Vagina (tissue), 2 donors: ENCODE measurements at places on chromosomes 6 and 20.

GRCh38 chr20:58978351-58979190 lies 2.5 kb upstream of the NELFCD start:
- DNase-seq: no peak

GRCh38 chr6:26457264-26457805 lies 420 bp upstream of the BTN2A1 start:
- DNase-seq: no peak

DNA sequence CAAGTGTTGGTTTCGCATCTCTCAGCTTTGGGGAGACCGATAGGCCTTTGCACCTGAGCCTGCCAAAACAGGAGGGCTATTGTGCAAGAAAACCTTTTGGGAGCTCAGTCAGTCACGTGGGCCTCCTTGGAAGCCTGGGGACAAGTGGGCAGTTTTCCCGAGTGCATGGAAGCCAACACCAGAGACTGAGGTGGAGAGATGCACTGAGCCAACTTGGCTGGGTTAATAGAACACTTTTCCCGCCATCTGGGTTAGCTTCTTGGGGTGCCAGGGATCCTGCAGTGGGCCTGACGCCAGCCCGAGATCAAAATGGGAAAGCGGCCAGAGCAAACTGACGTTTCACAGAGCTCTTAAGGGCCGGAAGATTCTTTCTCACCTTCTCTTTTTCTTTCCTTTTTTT lies 2.8 kb upstream of the OOEP start:
- DNase-seq: no peak

GRCh38 chr20:16216914-16217230 lies 356.4 kb downstream of the KIF16B start:
- DNase-seq: no peak

- DNase-seq: no peak
Observed at GRCh38 chr6:11538819-11539468, 1.4 kb downstream of the TMEM170B start.

- DNase-seq: no peak
Observed at GRCh38 chr6:39137245-39137644, 22.3 kb upstream of the SAYSD1 start.

GRCh38 chr6:144185133-144185836 lies 35.0 kb downstream of the STX11 start:
- no peak for DNase-seq

DNA sequence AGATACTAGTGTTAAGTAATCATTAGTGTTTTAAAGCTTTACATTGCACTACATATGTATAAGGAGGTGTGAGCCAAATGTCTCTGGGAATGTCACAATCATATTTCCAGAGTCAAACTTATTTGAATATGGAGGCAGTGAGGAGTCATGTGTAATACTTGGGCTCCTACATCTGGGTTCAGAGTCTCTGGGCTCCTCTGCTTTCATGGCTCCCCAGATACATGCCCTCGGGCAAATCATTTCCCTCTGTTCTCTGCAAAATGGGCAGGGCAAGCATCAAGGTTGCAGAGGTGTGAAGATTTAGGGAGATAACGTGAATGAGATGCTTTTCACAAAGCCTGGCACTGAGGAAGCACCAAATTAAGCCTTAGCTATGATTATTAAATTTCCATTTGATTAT lies 138.3 kb upstream of the SGK1 start:
- no peak for DNase-seq

DNA sequence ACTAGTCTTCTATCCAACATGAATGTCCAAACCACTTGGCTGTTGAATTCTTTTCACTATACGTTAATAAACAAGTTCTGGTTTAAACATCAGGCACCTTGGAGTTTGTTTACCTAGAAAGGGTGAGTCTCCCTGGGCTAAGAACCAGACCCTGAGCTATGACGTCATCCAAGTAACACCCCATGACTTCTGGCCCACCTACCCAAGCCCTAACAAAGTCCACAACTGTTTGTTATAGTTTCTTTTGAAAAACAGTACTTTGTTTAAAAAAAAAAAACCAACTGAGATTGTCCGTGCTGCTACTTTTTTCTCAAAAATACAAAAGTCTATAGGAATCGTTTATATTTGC lies 146.9 kb upstream of the BEND6 start:
- no peak for DNase-seq

- no peak for DNase-seq
Observed at GRCh38 chr6:12621754-12622153, 94.8 kb upstream of the PHACTR1 start.

DNA sequence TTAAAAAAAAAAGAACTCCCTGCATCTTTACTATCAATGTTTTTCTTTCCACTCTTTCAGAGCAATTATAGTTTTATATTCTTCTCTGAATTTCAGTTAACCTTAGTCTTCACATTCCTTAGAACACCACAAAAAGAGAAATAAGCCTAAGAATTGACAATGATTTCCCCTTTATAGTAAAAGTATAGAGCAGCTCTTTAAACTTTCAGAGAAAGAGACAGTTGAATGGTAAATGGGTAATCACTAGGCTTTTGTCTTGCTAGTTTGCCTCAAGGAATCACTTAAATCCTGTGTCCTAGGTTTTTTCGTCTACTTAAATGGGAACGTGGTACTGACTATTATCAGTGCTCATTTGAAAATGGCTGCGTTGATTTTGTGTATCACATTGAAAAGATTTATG lies 31.8 kb downstream of the SLX4IP start:
- no peak for DNase-seq

DNA sequence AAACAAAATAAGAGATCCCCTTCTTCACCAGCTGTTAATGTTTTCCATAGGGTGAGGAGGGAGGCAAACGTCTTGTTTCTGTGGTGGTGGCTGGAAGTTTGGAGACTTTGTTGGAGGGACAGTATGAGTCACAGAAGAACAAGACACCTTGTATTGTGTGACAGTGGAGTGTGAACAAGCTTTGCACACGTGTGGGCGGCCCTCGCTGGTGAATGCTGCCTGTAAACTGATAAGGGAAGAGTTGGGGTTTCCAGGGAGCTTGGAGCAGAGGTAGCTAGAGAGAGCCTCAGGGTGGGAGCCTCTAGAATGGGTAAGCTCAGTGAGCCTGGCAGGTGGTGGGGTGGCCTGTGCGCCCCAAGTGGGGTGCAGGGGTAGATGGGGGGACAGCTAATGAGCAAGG lies 78.3 kb downstream of the ZDHHC14 start:
- DNase-seq: no peak

GRCh38 chr6:37602346-37602745 lies 95.3 kb downstream of the MDGA1 start:
- no peak for DNase-seq

DNA sequence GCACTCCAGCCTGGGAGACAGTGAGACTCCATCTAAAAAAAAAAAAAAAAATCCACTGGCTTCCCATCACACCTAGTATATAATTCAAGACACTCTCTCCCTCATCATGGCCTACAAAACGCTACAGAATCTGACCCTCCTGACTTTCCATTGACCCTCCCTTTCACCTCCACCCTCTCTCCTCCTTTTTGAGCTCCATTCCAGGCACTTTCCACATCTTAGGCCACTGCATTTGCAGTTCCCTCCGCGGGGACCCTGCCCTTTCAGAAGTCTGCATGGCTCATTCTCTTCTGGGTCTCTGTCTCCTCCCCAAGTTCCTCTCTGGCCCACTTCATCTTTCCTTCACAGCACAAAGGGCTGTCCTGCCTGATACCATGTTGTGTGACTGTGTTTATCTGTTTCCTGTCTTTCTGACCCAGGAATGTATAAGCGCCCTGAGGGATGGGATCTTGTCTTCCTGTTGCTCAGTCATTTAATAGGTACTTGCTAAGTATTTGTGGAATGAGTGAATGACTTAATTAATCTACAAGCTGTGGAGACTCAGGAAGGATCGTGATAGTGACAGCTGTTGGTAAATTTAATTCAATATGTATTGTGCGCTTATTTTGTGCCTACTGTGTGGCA lies 35.2 kb downstream of the NCR2 start:
- no peak for DNase-seq

DNA sequence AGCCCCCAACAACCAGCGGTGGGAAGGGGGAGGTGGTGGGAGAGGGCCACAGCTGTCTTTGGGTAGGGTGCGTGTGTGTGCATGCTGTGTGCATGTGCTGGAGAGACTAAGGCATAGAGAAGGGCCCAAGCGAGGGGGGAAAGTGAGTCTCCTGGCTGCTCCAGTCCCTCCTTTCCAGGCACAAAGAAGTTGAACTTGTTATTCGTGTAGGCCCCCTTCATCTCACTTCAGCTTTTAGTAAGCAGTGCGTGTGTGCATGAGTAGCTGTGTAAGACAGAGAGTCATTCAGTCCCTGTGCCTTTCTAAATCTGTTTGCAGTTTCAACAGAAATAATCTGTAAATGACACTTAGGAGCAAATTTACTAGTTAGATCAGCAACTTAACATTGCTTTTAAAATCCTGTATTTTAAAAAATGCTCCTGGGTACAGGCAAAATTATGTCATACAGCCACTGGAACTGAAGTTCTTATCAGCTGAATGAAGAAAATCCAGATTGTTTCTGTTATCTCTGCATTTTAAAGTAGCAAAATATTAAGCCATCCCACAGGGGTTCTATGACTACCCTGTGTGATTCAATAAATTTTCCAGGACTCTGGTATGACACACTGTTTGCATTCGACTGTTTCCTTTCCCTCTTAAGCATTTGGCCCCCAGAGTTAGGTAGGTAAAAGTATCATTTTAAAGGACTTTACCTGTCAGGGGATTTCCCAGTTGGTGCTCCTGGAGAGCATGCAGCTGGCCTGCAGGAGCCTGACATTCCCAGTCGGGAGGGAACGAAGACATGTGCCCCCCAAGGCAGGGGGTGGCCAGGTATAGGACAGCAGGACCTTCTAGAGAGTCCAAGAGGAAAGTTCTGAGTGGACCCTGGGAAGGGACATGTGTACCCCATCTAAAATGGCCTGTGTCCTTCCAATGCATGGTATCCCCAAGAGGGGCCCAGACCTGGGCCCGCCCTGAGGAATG lies 39.0 kb downstream of the MTRES1 start:
- DNase-seq: no peak

- no peak for DNase-seq
Observed at GRCh38 chr6:121595646-121596045, 160.2 kb downstream of the GJA1 start.

DNA sequence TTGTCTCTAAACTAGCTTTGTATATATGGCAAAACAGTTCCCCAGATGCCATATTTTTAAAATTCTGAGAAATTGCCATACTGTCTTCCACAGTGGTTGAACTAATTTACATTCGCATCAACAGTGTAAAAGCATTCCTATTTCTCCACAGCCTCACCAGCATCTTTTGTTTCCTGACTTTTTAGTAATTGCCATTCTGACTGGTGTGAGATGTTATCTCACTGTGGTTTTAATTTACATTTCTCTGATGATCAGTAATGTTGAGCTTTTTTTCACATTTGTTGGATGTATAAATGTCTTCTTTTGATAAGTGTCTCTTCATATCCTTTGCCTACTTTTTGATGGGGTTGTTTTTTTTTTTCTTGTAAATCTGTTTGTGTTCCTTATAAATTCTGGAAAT lies 1222.7 kb upstream of the CITED2 start:
- no peak for DNase-seq

DNA sequence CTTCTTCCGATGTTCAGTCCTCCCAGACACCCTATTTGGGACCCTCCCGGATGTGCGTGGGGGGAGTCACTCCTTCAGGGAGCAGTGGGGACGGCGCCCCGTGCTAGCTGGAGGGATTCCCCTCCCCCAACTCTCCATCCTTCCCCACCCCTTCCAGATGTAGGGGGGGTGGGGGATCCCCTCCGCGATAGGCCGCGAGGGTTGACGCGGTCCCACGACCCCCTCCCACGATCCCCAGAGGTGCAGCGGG lies 548 bp downstream of the GNL1 start:
- DNase-seq: no peak

DNA sequence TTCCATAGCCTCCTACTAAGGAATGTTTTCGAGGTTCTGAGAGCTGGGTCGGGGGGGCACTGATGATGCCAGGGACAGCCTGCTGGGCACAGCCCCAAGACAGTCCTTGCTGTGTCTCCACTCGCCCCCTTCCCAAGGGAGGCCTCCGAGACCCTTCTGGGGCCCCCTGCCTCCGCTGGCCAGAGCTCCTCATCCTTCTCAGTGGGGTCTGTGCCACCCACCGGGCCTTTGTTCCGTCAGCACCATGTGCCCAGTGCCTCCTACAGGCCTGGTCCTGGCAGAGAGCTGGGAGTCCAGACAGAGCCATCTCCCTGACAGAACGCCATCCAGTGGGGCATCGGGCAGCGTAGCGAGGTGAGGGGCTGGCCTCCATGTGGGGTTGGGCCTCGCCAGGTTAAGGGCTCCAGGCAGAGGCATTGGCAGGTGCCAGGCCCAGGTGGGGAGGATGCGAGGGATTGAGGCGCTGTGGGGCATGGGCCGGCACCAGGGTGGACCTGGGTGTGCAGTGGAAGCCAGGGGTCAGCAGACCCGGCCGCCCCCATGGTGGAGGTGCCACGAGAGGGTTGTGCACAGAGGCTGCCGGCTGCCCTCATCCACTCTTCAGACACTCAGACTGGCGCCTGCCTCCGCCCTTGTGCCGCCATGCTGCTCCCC lies 13.3 kb downstream of the RBM38 start:
- DNase-seq: no peak

DNA sequence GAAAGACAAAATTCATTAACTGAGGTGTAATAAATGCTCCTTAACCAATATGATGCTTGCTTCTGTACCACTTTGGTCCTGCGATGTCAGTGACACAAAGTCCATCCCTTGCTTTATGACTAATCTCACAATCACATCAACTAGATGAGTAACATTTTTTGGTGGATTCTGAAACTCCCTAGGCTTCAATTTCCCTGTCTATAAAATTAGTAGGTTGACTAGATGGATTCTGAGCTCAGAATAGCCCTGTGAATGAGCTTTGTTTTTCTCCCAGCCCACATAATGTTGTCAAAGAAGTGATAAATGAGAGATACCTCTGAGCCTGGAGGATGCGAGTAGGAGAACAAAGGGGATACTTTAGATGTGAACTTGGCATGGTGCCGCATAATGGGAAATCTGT lies 9.1 kb downstream of the TXLNB start:
- no peak for DNase-seq

DNA sequence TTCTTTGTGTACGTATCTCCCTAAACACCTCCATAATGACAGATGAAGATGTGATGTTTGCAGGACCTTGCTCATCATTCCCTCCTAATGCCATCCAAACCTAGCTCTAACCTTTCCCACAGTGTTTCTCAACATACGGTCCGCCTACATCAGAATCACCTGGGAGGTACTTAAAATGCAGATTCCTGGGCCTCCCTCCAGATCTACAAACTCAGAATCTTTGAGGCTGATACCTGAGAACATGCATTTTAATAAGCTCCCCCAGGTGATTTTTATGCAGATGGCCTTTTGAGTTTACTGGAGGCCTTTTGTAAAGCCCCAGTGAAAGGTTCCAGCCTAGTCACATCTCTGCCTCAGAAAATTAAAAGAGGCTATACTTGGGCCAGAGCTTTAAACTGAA lies 40.5 kb downstream of the METTL24 start:
- no peak for DNase-seq
